Osteoblast (primary cell): ENCODE measurements at places on chromosomes 7 and 10. TPM values are rescaled to one million over a fixed set of nuclear protein-coding genes. Genes with fewer than 3 reads are reported as not detected.

- DNase-seq: peak; percentile 100
Observed at GRCh38 chr10:131981429-131982184, at the start of gene BNIP3. Gene BNIP3, minus strand, starts transcription at chr10:131981923. Its CDS starts 117 bp downstream, at chr10:131981806.

GRCh38 chr7:23700046-23700445 is 10.0 kb upstream of the STK31 start:
- DNase-seq: no peak

DNA sequence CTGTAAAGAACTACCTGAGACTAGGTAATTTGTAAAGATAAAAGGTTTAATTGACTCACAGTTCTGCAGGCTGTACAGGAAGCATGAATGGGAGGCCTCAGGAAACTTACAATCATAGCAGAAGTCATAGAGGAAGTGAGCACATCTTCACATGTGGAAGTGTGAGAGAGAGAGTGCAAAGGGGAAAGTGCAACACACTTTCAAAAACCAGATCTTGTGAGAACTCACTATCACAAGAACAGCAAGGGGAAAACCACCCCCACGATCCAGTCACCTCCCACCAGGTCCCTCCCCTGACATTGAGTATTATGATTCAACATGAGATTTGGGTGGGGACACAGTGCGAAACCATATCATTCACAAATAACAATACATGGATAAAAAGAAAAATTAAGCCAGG is 24.5 kb downstream of the AVL9 start:
- DNase-seq: no peak

DNA sequence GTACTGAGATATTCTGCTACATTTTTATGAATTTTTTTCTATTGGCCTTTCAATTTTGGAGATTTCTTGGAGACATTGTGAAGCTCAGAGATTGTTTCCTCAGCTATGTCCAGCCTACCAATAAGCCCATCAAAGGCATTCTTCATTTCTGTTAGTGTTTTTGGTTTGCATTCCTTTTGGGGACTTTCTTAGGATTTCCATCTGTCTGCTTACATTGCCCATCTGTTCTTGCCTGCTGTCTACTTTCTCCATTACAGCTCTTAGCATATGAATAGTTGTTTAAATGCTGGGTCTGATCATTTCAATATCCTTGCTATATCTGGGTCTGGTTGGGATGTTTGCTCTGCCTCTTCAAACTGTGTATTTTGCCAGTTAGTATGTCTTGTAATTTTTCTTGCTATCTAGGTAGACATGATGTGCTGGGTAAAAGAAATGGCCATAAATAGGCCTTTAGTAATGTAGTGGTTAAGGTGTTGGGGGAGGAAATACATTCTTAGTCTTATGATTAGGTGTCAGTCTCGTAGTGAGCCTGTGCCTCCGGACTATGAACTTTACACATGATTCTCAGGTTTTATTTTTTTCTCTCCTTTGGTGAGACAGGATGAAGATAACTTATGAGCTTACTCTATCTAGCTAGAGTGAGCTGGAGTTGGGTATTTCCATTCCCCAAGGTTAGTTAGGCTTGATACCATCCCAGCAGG is 32.6 kb upstream of the NME8 start:
- DNase-seq: no peak

- no peak for DNase-seq
Observed at GRCh38 chr10:48541144-48541795, 63.6 kb downstream of the ARHGAP22 start.

- DNase-seq: peak; percentile 79
Observed at GRCh38 chr10:49325131-49325915, 26.4 kb downstream of the C10orf71 start.

DNA sequence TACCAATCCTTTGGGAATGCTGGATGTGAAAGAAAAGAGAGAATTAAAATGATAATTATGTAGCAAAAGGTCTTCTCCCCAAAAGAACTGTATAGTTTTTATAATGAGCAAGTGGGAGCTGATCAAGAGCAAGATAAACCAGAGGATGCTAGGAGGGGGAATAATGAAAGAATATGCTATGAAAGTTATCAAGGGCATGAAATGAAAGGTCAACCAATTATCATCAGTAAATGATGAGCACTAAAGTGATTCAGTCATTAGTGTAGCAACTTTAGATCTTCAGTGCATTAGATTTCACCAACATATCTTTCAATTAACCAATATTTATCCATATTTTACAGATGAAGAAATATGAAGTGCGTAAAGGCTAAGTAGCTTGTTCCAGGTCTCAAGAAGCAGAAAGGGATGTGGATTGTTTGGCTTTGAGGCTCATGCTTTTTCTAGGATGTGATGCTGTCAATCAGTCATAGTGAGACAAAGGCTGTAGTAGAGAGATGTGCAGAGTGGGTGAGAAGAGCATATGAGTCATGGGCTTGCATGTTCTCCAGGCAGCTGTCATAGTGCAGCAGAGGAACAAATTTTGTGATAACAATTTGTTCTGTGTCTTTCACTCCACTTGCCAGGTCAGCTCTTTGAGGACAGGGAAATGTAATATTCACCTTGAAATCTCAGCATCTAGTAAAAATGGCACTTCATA is 5.7 kb upstream of the OR2F2 start:
- DNase-seq: no peak

DNA sequence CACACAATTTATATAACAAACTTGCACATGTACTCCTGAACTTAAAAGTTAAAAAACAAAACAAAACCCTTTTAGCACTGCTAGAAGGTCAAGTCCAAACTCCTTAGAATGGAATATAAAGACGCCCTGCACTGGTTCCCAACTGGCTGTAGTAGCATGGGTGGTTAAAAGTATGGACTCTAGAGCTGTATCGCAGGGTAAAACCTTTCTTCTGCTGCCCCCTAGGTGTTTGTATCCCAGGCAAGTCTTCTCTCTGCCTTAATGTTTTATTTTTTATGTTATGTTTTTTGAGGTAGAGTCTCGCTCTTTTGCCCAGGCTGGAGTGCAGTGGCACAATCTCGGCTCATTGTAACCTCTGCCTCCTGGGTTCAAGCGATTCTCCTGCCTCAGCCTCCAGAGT is 35.2 kb downstream of the LSMEM1 start:
- no peak for DNase-seq

DNA sequence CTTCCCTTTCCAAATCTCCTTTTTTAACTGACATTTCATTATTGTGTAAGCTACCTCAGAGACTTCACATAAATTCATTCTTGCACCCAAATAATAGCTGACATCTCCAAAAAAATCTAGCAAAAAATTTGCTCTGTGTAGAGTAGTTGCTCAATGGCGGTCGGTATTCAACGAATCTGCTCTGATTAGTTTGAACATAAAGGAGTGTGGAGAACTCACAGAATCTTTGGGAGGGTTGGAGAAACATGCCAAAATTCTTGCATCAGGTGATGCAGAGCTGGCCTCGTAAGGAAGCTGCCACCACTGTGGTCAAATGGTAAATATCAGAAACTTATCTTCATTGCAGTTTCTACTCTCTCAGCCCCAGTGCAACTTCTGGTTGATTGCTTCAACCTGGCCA is 201.2 kb upstream of the MDFIC start:
- no peak for DNase-seq

- DNase-seq: peak; percentile 30
Observed at GRCh38 chr10:124214610-124215375, 121.4 kb upstream of the CHST15 start.

The KIF20B gene
- 4.7 and 5.6 TPM in 2 replicates for total RNA-seq

The AS3MT gene
- 6.2 and 8.0 TPM in 2 replicates for total RNA-seq
